ENCODE measurements at places on chromosomes 12 and 14. TPM values are rescaled to one million over a fixed set of nuclear protein-coding genes. Genes with fewer than 3 reads are reported as not detected.

The TOX4 gene
- 63.6 TPM for polyA plus RNA-seq

The AKAP3 gene
- 2.6 TPM for polyA plus RNA-seq

GRCh38 chr12:19431407-19432308 lies 7.6 kb upstream of the AEBP2 start:
- DNase-seq: no peak

- DNase-seq: no peak
These were observed 163.8 kb downstream of the DERA start for GRCh38 chr12:16074894-16075293.

GRCh38 chr12:13945236-13945635 lies 36.2 kb downstream of the GRIN2B start:
- no peak for DNase-seq

The CCDC197 gene
- not detected for polyA plus RNA-seq

DNA sequence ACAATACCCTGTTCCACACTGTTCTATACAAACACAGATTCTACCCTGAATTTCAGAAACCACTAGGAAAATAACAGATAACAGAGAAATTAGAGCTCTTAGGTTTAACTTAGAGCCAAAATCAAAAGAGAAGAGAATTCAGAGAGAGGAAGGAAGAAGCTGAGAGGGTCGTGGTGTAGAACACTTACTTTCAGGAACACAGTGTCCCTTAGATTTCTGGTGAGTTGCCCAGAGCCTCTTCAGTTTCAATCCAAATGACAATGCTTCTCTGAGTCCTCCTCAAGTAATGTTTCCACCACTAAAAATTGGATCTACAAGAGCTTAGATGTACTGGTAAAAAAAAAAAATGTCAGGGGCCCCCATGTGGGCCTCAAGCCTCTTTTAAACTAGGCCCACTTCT lies 2.6 kb downstream of the YAF2 start:
- no peak for DNase-seq

DNA sequence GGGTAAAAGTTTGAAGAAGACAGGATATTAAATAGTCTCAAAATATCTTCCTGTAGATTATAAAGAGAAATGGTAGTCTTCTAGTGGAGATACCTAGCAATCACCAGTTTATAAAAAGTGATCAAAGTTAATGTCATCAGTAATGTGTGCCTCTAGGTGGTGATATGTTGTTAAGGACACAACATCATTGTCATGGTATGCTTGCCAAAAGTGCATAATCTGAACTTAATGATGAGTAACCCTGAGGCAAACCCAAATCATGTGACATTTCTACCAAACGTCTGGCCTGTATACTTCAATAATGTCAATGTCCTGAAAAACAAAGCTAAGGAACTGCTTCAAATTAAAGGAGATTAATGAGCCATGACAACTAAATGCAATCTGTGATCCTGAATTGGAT lies 214.7 kb downstream of the PHLDA1 start:
- no peak for DNase-seq

The JPH4 gene
- polyA plus RNA-seq: 8.9 TPM

The OAS2 gene
- polyA plus RNA-seq: 9.9 TPM

The MIP gene
- polyA plus RNA-seq: 0.17 TPM

DNA sequence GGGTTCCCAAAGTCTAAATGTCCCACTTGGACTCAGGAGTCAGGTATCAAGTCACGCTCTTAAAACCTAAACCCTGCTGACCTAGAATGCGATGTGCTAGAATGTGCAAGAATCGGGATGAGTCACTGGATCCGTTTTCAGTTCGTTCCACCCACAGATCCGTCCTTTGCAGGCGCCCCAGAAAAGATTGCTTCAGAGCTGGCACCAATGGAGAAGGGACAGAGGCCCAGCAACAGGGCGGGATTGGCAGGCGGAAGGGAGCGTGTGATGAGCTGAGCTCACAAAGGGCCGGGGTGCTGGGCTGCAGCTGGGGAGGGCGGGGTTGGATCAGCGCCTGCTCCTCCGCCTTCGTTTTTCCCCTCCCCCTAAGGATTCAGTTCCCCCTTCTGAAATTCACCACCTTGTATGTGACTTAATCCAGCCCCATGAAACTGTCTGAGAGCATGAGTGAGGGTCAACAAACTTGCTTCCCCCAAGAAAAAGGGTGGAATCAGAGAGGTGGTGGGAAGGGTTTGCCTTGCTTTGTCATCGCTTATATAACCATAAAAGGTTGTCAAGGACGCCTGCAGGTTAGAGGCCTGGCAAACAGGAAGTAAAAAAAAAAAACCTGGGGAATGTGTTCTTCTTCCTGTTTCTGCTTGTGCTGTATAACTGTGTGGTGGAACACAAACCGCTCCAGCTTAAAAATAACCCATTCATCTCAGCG lies 2.8 kb upstream of the UBC start:
- DNase-seq: peak; percentile 98

DNA sequence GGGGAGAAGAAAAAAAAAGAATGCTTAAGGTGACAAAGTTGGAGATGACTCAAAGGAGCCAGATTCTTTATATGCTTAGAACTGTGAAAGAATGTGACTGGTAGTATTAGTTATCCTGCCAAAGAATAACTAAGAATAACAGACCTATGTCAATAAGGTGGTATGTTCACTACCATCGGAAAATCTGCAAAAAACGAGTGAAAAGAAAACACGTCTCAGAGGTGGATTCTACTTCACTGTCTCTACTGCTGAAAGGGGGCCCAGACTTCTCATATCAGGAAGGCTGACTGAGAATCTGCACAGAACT lies 64.7 kb downstream of the IPO8 start:
- DNase-seq: no peak

DNA sequence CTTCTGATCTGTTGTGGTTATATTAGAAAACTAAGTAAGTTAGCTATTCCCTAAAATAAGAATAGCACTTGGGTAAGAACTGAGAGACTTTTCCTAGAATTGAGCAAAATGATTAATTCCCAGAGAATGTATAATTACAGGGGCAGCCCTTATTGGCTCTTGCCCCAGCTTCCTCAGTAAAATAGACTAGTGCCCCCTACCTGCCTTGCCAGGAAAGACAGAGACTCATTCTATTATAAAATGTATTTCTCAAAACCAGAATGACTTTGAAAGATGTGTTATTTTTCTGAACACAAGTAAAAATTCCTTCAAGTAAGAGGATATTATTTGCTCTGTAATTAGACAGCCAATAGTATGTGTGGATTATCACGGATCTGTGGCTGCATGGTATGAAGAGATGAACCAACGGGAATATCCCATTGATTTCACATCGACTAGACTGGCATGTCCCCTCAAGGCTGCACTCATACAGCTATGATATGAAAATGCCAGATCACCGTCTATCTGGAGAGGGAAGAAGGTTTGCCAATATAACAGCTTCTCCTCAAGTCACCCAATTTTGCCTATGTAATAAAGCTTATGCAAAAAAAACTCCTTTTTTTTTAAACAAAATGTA lies 7.4 kb upstream of the GLRX5 start:
- DNase-seq: no peak

DNA sequence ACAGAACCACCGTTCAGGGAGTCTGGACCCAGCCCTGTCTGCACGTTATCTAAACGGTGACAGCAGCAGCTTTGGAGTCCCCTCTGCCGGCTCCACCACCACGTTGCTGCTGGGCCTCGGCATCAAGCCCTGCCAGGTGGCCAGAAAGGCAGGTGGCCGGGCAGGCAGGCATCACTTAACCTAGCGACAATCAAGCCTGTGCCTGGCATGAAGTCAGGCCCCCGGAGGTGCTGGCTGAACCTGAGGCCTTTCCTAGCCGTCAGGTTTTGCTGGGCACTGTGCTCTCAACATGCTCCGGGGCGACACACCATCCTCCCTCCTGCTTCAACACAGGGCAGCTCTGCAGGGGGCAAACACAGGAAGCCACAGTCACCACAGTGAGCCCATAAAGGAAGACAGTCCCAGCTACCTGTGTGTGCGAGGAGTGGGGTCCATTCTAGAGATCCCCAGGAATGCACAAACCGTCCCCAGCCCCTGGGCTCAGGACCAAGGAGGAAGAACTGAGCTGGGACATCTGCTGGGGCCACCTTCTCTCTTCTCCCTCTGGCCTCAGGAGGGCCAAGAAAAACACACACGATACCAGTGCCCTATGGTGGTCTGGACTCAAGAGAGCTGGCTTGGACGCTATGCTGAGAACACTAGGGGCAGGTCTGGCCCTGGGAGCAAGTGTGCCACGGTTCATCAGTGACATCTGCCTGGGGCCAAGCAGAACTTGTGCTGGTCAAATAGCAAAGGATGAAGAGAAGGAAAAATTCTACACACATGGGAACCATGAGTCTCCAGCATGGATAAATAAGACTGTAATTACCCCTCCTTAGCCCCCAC lies 44.7 kb downstream of the CCDC88C start:
- DNase-seq: no peak

- no peak for DNase-seq
These were observed 1.6 kb downstream of the SLC6A12 start for GRCh38 chr12:212415-212714.

DNA sequence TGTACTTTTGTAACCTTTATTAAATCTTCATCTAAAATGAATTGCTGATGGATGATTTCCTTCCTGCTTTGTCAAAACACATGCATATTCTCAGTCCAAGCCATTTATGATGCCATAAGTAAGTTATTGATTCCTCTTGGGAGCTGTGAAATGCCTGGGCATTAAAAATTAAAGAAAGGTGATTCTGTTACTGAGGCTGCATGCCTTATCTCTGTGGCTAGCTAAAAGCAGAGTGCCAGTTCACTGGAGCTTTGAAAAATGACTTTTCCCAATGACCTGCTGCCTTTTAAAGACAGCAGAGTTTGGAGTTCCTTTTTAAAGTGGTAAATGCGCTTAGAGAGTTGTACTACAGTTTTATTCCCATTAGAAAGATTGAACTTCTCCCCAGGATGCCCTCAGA lies 152.1 kb downstream of the TMTC2 start:
- DNase-seq: no peak

DNA sequence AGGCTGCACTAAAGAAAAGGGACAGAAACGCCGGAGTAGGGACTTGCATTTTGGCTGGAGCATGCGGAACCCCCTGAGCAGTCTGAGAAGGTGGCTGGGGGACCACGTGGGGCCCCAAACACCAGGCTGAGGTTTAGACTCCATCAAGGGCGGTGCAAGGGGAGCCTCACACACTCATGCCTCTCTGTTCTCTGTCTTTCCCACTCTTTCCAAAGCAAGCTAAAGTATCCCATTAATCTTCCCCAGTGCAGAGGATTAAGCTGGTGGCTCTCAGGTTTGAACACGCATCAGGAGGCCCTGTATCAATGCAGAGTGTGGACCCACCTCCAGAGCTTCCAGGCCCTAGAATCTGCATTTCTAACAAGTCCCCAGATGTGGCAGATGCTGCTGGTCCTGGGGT lies 13.5 kb downstream of the CCDC197 start:
- DNase-seq: no peak

GRCh38 chr12:100862676-100863075 lies 68.1 kb downstream of the ANO4 start:
- no peak for DNase-seq

- DNase-seq: no peak
These were observed 555.2 kb downstream of the DIO2 start for GRCh38 chr14:79656056-79656455.

GRCh38 chr14:29310210-29310609 lies 543.6 kb downstream of the FOXG1 start:
- no peak for DNase-seq

DNA sequence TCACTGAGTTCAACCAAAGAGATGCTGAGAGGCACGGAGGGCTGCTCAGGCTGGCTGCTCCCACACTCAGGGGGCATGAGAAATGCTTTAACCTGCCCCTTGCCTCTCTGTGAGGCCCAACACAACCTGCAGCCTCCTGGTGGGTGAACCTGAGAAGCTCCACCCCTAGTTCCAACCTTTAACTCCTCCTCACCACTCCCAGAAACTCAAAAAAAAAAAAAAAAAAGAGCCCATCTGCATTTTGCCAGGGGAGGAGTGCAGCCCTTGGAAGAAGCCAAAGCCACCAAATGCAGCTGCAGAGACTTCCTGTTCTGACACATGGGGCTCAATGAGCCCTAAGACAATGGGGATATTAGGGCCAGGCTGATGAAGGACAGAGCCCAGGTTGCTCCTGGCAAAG lies 8.9 kb downstream of the KRT4 start:
- DNase-seq: no peak

The COQ10A gene
- polyA plus RNA-seq: 23.7 TPM

Data from left kidney (tissue), 8 donors.